ENCODE measurements at places on chromosomes 4 and X. TPM values are rescaled to one million over a fixed set of nuclear protein-coding genes. Genes with fewer than 3 reads are reported as not detected.

DNA sequence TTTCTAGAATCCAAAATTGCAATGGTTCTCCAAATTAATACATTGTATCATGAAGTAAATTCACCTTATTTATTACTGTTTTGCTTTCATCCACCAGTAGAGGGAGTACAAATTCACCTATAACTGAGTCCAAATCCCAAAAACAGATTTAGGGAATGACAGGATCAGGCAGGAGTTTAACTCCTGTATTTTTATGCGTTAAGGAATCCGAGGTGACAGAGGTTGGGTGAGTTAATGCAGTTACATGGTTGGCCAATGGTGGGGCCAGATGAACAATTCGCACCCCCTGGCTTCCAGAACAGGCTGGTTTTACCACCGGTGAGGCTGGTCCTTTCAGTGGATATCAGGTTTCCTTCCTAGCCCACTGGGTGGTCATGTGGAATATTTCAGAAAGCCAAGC is 82.4 kb downstream of the MTNR1A start:
- no peaks in the 10 kb centered on the region for H3K27me3 ChIP-seq
- no peak overlapping the region for H3K4me3 ChIP-seq
- H3K27ac ChIP-seq: no peak overlapping the region
- no peaks in the 10 kb centered on the region for H3K36me3 ChIP-seq
- no peak for DNase-seq
- H3K4me1 ChIP-seq: no peaks in the 10 kb centered on the region

GRCh38 chrX:102978594-102978993 is 41.5 kb downstream of the RAB40AL start:
- H3K27me3 ChIP-seq: no peaks in the 10 kb centered on the region
- H3K4me3 ChIP-seq: no peak overlapping the region
- H3K4me1 ChIP-seq: no peaks in the 10 kb centered on the region
- no peak overlapping the region for H3K27ac ChIP-seq
- H3K36me3 ChIP-seq: no peaks in the 10 kb centered on the region
- DNase-seq: no peak

- no peak for DNase-seq
- H3K27ac ChIP-seq: no peak overlapping the region
- no peaks in the 10 kb centered on the region for H3K36me3 ChIP-seq
- H3K27me3 ChIP-seq: no peaks in the 10 kb centered on the region
- no peaks in the 10 kb centered on the region for H3K4me1 ChIP-seq
Observed at GRCh38 chr4:143351774-143352451, 15.2 kb downstream of the GAB1 start.

DNA sequence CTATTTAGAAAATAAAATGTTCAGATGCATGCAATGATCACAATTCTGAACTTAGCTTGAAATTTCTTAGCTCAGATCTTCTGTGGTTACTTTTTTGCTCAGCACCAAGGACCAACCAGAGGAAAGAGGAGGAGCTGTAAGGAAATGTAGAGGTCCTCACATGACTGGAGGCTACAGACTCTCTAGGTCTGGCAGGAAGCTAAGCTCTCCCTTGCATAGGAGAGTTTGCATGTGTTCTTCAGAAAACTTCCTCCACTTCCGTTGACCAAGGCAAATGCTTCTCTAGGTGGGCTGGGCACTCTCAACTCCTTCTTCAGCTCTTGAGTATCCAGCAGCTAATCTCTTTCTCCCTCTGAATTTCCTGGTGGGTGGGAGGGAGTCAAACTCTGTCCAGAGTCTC is 119.6 kb downstream of the BTC start:
- no peak overlapping the region for H3K4me3 ChIP-seq
- H3K27me3 ChIP-seq: no peaks in the 10 kb centered on the region
- no peaks in the 10 kb centered on the region for H3K36me3 ChIP-seq
- no peak for DNase-seq
- no peak overlapping the region for H3K27ac ChIP-seq

- H3K27ac ChIP-seq: no peak overlapping the region
- no peaks in the 10 kb centered on the region for H3K36me3 ChIP-seq
- H3K4me1 ChIP-seq: no peaks in the 10 kb centered on the region
- DNase-seq: no peak
Observed at GRCh38 chr4:141486375-141486997, 149.9 kb upstream of the IL15 start.

DNA sequence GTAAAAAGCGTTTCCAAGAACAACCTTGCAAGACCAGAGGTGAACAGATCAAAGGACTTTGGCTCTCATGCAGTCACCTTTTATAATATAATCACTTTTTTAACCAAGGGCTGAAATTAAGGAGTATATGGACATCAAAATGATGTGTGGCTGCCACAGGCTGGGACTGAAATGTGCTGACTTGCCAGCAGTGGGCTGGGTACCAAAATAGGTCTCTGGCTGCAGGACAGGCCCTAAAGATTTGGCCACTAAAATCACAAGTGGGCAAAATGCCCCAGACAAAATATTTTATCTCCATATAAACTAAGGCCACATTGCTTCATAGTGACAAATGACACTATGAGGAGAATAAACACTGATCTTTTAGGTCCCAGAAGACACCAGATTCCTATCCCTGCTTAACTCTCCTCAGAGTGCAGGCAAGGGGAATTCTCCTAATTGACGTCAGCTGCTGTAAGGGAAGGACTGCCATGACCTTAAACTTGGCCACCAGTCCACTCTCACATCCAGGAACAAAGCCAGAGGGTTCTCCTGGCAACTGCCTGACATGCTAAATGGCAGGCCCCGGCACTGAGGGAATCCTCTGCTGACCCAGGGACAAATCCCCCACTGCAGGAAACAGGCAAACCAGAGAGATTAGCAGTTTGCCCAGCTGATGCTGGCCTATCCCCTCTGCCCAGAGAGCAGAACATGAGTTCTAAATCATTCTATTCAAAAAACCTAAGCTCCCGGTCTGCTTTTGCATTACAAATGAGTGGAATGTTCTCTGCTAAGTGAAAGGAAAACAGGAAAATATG is 155.8 kb downstream of the PPP3CA start:
- no peaks in the 10 kb centered on the region for H3K27me3 ChIP-seq
- no peak overlapping the region for H3K4me3 ChIP-seq
- no peak overlapping the region for H3K27ac ChIP-seq

- no peak overlapping the region for H3K27ac ChIP-seq
- no peaks in the 10 kb centered on the region for H3K36me3 ChIP-seq
- no peak overlapping the region for H3K4me3 ChIP-seq
- no peak for DNase-seq
- H3K4me1 ChIP-seq: peaks cover 21% of the 10 kb centered on the region
- no peaks in the 10 kb centered on the region for H3K27me3 ChIP-seq
Observed at GRCh38 chr4:86033171-86033570, 326.7 kb downstream of the MAPK10 start.

DNA sequence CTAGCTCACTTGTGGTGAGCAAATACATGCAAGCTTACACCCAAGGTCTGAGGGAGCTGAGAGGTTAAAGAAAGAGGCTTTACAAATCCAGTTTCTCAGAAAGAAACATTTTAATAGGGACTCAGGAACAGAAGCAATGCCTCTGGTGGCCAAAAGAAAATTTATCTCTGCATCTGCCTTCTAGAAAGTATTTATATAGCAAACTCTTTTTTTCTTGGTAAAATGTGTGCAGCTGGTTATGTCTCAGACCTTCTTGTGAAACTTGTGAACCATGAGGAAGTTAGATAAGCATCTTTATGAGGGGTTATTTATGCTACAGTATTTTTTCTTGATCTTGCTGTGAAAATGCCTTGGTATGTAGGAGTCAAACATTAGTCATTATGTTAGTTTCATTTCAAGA is 48.5 kb upstream of the CYSLTR1 start:
- H3K27me3 ChIP-seq: no peaks in the 10 kb centered on the region
- no peaks in the 10 kb centered on the region for H3K4me1 ChIP-seq
- no peaks in the 10 kb centered on the region for H3K36me3 ChIP-seq
- no peak overlapping the region for H3K4me3 ChIP-seq

GRCh38 chr4:81166458-81167160 is 48.4 kb downstream of the PRKG2 start:
- no peak overlapping the region for H3K27ac ChIP-seq
- no peaks in the 10 kb centered on the region for H3K36me3 ChIP-seq
- H3K4me3 ChIP-seq: no peak overlapping the region
- H3K4me1 ChIP-seq: no peaks in the 10 kb centered on the region
- H3K27me3 ChIP-seq: no peaks in the 10 kb centered on the region

- no peak for DNase-seq
- no peak overlapping the region for H3K4me3 ChIP-seq
- H3K36me3 ChIP-seq: no peaks in the 10 kb centered on the region
- H3K27me3 ChIP-seq: no peaks in the 10 kb centered on the region
Observed at GRCh38 chr4:130233377-130234047, 1137.6 kb downstream of the C4orf33 start.

DNA sequence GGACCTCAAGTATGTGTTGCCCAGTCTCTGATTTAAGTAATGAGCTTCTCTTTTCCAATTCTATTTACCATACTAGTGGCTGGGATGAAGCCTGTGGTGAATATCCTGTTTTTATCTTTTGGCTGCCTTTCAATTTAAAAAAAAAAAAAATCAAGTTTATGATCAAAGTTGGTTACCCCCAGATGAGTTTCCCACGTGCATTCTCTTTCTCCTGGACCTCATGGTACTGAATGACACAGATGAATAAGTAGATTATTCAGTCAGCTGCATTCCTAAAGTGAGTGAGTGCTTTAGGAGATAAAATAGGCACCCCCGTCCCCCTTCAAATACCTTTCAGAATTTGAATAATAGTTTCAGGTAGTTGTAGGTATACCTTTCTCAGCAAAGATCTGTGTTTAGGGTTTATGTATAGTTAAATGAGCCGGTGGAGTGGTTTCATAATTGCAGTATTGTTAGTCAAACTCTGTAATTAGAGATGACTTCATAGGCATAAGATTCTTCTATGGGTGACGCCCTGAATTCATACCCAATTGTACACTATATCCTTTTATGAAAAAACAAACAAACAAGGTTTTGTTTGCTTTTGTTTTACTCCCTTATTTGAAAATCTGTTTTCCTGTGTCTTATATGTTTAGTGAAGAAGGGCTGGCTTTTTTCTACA is 41.9 kb downstream of the PLS3 start:
- H3K4me1 ChIP-seq: no peaks in the 10 kb centered on the region
- no peak for DNase-seq
- no peak overlapping the region for H3K27ac ChIP-seq
- H3K4me3 ChIP-seq: no peak overlapping the region
- H3K36me3 ChIP-seq: no peaks in the 10 kb centered on the region
- no peaks in the 10 kb centered on the region for H3K27me3 ChIP-seq

- no peak overlapping the region for H3K4me3 ChIP-seq
- no peaks in the 10 kb centered on the region for H3K4me1 ChIP-seq
- no peaks in the 10 kb centered on the region for H3K27me3 ChIP-seq
- no peak overlapping the region for H3K27ac ChIP-seq
- H3K36me3 ChIP-seq: no peaks in the 10 kb centered on the region
Observed at GRCh38 chr4:120266602-120267001, 200.0 kb upstream of the MAD2L1 start.

DNA sequence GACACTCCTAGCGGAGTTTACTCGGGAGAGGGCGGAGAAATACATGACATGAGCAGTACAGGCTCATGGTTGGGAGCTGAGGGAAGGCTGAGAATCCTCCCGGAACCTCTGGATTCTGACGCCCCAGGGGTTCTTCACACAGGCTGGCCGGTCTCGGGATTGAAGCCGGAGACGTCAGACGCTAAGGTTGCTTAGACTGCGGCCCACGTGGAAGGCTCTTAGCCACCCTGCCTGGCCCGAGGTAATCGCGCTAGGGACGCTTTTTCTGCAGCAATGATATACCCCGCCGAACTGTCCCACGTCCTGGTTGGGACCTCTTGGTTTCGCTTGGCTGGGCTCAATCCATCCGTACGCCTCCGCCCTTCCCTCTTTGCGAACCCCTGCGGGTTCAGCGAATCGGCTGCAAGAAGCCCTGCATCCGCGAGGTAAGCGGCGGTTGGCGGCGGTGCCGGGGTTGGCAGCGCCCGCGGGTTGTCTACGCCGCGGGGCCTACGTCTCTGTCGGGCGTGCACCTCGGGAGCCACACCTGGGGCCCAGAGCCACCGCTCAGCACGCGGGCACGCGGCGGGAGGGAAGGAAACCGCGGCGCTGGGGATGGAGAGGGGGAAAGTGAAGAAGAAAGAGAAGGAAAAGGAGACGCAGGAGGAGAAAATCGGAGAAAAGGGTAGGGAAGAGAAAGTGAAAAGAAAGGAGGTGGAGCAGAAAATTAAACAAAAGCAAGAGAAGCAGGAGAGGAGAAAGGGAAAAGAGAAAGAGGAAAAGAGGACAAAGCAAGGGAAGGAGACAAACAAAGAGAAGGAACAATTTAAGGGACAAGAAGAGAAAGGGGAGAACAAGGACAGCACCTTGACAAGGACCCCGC is at the start of gene ARL9:
Gene ARL9, plus strand, starts transcription at position 523 of the 862 bp plus-strand sequence. Its CDS starts 72 bp downstream, at position 595.
- H3K4me1 ChIP-seq: peaks cover 14% of the 10 kb centered on the region
- H3K27me3 ChIP-seq: no peaks in the 10 kb centered on the region
- H3K4me3 ChIP-seq: peak within 1 kb of the TSS; percentile 59

DNA sequence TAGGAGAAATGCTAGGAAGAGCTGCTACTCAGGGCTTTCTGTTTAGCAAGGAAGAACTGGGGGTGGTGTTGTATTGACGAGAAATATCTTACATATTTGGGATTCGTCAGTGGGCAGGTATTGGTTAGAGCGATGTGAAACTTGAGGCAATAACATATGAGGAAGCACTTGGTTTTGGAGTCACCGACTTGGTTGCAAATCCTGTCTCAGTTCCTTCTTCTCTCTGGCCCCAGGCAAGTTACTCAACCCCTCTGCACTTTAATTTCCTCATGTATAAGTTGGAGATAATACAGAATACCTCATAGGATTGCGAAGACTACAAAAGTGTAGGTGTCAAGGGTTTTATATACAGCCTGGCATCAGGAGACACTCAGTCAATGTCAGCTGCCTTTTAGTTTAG is 34.1 kb downstream of the GPAT3 start:
- peak overlapping the region; percentile 89 for H3K27ac ChIP-seq
- H3K27me3 ChIP-seq: no peaks in the 10 kb centered on the region
- peak; percentile 96 for DNase-seq

The XAGE1A gene
- polyA plus RNA-seq: not detected

The GAGE13 gene
- polyA plus RNA-seq: not detected

The VAMP7 gene
- polyA plus RNA-seq: 88.8 TPM

The SYN1 gene
- 0.11 TPM for polyA plus RNA-seq

The POF1B gene
- polyA plus RNA-seq: not detected

The GPC4 gene
- 0.03 TPM for polyA plus RNA-seq

All from CD14-positive monocyte (primary cell).